SIG-M5 (cell line): ENCODE measurements at places on chromosomes 16 and 17.

DNA sequence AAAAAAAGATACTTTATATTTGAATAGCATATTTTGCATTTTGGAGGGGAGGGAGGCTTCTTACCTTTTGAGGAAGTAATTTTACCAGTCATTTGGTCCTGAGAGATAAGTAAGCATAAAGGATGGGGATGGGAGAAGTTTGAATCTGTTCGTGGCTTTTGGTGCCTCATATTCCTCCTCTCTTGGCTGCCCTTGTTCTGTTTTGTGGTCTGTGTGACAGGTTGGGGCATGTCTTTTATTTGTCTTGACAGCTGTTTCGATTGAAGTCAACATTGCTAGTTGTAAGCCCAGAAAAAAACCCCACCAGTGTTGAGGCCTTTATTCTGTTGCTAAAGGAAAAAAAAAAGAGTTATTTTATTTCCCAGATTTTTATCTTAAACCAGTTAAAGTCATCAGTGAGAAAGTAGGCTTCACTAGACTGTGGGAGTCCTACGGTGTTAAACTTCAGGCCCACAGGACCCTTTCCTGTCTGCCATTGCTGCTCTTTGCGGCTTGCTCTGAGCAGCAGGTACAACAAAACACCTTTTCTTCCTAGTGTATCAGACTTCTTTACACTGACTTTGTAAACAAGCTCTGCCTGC lies 11.4 kb downstream of the SLC7A6 start:
- DNase-seq, result no peak

GRCh38 chr17:9520649-9521048 lies 55.0 kb downstream of the STX8 start:
- DNase-seq, result no peak

DNA sequence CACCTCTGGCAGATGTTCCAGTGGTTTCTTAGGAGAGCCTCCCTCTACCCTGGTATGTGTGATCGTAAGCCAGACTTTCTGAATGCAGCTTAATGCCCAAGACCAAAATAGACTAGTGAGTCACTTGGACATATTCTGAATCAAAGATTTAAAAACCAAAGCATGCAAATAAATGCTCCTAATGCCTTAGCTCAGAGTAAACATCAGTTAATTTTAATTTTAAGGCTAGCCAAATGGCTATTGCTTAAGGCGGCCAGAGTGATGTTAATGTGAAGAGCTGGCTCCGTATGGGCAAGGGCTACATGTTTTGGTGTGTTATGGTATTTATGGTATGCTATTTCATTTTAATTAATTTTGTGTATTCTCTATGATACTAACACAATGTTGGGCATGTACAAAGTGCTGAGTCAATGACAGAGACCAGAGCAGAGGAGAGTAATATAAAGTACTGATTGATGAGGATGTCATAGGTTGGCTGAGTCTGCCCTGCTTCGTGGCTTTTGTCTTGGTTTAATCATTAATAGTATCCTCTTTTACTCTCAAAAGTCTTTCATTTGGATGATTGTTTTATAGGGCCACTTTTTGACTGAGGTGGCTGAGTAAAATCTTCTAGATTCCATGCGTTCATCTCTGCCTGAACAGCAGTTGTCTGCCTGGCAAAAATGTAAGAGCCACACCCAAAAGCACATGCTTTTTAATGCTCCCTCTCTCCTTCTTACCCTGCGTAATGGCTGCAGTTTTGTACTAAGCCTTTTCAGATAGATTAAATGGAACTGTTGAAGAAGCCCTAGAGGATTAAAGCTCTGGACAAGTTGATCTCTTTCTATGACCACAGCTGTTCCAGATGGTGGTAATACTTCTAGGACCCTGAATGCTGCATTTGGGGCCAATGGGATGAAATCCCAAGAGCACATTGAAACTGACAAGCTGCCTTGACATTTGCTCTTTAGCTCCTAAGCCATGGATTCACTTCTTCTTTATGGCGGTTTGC lies 59.6 kb downstream of the MAP2K6 start:
- DNase-seq, result no peak

DNA sequence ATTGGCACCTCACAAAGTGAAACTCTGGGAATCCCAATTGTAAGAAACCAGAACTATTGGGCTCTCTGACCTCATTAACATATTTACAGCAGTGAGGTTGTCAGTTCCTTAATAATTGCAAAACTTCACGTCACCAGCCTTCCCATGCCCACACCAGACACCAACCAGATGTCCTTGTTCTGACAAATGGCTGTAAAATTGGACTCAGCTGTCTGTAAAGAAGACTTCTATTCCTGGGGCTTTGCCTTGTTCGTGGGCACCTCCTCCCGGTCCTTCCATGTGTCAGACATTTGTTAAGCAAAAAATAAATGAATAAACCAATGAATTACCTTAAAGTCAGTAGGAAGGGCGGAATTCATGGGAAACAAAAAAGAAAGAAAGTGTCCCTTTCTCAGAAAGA lies 284.3 kb upstream of the CDH11 start:
- DNase-seq, result no peak

DNA sequence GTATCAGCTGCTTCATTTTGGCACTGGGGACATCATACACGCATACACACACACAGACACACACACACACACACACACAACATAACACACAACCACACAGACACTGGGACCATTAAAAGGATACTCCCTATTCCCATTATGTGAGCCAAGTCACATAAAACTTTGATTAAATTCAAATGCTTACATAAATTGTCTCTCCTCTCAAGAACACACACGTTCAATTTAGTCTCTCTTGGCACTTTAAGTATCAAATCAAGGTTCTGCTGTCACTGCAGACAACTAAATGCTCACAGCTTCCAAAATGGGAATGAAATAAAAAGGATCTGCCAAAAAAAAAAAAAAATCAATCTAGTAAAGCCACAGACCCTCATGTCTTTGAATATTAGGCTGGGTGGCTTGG lies 184.9 kb downstream of the RBFOX1 start:
- no peak for DNase-seq

- DNase-seq, result no peak
Observed at GRCh38 chr16:89149386-89149785, 22.2 kb upstream of the CDH15 start.

DNA sequence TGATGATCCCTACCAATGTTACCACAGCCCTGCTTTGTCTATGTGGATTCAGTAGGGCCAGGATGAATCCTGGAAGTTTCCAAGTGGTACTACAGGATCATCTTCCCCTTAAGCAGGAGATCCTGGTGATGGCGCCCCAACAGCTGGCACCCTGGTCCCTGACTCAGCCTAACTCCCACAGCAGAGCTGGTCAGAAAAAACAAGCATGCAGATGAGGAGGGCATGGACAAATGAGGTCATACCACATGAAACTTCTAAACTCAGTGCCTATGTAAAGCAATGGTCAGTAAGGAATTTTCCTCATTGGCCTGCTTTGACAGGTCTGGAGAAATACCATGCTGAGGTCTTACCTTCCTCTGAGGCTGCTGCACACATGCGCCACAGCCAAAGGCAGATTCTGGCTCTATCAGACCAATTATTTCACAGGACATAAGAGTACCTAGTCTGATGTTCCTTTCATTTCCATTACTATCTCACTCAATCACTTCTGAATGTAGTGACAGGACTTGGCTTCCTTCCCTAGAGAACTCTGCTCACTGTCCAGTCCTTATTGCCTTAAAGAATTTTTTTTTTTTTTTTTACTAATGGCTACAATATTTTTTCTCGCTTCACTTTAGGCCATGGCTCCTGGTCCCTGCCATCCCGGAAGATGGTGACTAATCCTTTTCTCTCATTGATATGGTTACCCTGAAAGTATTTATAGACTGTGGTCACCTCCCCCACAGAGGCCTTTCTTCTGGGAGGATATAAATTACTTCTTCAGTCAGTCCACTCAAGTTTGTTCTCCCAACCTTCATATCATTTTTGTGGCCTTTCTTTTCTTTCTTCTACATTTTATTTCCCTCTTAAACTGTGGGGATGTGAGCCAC lies 525.2 kb upstream of the PSMD7 start:
- no peak for DNase-seq

GRCh38 chr16:56669005-56669839 lies at the start of gene MT1H:
Gene MT1H, plus strand, starts transcription at chr16:56669814. Its CDS starts 71 bp downstream, at chr16:56669885.
- DNase-seq, result no peak

DNA sequence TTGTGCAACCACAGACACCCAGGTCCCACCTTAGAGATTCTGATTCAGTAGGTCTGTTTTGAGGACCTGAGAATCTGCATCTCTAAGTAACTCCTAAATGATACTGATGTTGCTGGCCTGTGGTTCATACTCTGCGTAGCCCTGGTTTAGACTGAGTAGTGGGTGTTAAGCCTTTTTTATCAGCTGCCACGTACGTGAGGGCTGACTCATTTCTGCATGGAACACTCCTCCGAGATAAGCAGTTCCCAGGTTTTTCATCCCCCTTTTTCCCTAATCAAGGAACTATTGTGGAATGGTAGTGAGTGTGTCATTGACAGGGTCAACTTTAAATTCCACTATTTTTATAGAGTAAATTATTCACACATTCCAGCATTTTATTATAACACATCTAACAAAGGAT lies 26.1 kb downstream of the CDRT4 start:
- no peak for DNase-seq

DNA sequence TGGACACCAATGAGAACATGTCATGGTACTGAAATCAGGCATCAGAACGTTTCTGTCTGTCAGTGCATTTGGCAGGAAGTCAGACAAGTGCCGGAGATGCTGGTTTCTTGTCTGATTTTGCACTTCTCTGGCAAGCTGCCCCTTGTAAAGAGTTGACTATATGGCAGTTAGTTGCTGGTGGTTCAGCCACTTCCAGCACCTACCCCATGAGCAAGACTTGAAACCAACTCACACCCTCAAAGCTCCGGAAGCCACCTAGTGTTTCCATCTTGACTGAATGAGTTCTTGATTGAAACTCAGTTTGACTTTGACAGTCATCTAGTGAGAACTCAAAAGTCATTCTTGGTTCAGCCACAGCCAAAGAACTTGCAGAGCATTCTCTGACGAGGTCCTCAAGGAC lies 225.1 kb downstream of the SPECC1 start:
- DNase-seq, result no peak

GRCh38 chr16:17509194-17509593 lies 38.4 kb upstream of the XYLT1 start:
- DNase-seq, result no peak

DNA sequence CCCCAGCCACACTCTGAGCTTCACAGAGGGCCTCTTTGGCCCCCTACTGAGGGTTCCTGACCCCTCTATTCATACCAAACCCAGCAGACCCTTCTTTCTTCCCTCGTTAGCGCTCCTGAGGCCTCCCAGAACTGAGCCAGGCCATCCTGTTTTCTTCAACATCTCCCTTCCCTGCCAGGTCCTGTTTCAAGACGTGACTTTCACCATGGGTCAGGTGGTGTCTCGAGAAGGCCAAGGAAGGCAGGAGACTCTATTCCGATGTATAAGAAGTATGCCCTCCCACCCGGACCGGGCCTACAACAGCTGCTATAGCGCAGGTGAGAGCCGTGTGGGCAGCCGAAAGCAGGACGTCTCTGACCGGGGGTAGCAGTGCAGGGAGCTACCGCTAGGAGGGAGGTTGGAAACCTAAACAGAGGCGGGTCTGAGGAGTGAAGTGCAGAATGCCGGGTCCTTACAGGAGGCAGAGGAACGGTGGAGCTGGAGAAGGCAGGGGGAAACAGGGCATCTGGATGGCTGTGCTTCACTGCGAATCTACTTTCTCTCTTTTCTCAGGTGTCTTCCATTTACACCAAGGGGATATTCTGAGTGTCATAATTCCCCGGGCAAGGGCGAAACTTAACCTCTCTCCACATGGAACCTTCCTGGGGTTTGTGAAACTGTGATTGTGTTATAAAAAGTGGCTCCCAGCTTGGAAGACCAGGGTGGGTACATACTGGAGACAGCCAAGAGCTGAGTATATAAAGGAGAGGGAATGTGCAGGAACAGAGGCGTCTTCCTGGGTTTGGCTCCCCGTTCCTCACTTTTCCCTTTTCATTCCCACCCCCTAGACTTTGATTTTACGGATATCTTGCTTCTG lies 1.3 kb upstream of the SENP3 start:
- no peak for DNase-seq

DNA sequence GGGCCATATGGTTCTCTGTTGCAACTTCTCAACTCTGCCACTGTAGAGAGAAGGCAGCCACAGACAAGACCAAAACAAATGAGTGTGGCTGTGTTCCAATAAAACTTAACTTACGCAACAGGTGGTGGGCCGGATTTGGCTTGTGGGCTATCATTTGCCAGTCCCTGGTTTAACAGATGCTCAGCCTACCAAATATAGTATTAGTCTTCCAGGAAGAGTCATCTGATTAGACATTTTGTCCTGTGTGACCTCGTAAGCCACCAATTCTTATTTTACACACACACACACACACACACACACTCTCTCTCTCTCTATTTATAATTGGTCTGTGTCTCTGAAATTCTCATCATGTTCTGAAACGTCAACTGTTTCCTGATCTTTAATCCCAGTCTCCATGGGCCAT lies 245.9 kb downstream of the XYLT1 start:
- peak; percentile 41 for DNase-seq

DNA sequence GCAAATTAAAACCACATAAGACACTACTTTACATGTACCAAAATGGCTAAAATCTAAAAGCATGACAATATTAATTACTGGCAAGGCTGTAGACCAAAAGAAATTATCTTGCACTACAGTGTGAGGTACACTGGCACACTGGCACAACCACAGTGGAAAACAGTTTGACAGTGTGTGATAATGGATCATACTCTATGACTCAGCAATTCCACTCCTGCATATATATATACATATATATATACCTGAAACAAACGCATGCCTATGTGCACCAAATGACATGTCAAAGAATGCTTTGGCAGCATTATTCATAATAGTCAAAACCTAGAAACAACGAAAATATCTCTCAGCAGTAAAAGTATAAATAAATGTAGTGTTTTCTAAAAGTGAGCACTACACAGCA lies 4.6 kb upstream of the DYNLRB2 start:
- DNase-seq, result no peak

- no peak for DNase-seq
Observed at GRCh38 chr16:27806986-27807385, 256.5 kb downstream of the GSG1L start.

DNA sequence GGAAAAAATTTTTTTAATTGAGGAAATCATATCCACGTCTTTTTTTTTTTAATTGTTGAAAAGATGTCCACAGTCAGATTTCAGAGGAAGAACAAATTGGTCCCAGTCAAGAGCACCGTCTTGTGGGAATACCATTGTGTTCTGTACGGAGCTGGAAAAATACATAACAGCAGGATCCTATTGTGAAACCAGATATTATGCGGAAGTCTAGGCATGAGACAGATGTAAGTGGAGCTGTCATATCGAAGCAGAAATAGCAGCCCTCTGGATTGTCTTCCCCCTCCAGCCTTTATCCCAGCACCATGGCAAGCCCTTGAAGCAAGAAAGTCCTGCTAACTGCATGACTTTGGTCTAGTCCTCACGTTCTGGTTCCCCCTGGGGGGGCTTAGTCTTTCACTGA lies 391.6 kb upstream of the ASIC2 start:
- DNase-seq, result no peak

- no peak for DNase-seq
Observed at GRCh38 chr16:30340621-30341020, 14.5 kb downstream of the CD2BP2 start.

- no peak for DNase-seq
Observed at GRCh38 chr16:30961384-30961783, 3.8 kb downstream of the SETD1A start.
